Omental fat pad (tissue), 4 donors: ENCODE measurements at places on chromosomes 2 and 18.

DNA sequence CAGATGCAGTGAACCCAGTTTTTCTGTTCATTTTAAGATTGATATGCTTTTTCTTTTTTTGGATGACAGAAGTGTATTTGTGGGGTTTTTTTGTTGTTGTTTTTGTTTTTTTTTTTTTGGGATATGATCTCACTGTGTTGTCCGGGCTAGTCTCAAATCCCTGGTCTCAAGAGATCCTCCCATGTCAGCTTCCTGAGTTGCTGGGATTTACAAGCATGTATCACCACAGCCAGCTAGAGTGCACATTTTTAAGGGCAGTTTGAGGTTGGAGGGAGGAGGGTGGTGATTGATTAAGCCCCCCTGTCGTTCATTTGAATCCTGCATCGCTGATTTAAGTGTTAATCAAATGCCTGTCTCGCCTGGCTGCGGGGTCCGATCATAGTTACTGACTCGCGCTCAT lies 189.1 kb downstream of the GBX2 start:
- DNase-seq, result no peak

DNA sequence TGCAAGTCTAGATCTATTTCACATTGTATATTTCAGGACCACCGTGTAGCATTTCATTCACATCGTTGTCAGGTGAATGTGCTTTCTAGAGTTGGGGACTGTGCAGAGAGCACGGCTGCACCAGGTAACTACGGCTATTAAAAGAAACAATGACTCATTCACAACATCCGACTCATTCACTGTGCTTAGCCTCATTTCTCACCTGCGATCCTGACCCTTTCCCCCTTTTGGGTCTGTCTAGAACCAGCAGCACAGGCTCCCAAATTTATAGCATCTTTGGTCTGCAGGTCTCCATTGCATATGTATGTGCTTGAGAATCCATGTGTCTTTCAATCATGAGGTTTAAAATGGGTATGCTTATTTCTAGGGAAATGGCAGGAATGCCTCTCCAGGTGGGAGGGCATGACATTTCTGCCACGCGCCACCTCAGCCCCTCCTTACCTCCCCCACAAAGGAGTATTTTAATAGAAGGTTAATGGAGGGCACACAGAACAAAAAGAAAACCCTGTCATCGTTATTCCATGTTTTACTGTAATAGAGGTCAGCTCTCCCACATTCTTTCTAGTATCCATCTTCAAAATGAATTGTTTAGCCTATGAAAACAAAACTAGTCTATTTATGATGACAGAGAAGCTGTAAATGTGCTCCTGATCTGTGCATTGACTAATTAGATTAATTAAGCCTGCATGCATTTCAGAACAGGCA lies 246.7 kb upstream of the EPHA4 start:
- no peak for DNase-seq

DNA sequence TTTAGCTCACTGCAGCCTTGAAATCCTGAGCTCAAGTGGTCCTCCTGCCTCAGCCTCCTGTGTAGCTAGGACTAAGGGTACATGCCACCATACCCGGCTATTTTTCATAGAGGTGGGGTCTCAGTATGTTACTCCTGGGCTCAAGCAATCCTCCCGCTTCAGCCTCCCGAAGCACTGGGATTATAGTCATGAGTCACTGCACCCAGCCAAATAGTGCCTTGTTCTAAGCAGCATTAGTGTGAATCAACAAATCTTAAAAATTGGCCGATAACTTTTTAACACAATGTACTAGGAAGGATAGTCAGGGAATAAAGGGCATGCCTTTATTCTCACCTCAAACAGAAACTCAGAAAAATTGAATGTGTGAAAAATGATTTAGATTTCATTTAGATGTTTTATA lies 51.6 kb downstream of the XRCC5 start:
- no peak for DNase-seq

DNA sequence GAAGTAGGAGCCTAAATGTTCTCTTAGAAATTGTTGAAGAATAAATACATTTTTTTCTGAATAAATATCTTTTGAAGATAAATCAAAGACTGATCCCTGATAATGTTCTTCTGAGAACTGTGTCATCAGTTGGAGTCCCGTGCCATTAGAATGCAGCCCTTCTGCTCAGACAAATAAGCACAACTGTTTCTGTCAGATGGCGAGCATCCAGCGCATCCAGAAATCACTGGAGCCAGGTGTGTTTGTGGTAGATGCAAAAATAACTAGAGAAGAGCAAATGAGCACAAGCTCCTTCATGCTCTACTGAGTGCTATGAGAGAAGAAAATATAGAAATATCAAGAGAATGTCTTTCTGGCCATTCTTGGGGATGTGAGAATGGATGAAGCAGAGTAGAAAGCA lies 573.7 kb downstream of the THSD7B start:
- no peak for DNase-seq

DNA sequence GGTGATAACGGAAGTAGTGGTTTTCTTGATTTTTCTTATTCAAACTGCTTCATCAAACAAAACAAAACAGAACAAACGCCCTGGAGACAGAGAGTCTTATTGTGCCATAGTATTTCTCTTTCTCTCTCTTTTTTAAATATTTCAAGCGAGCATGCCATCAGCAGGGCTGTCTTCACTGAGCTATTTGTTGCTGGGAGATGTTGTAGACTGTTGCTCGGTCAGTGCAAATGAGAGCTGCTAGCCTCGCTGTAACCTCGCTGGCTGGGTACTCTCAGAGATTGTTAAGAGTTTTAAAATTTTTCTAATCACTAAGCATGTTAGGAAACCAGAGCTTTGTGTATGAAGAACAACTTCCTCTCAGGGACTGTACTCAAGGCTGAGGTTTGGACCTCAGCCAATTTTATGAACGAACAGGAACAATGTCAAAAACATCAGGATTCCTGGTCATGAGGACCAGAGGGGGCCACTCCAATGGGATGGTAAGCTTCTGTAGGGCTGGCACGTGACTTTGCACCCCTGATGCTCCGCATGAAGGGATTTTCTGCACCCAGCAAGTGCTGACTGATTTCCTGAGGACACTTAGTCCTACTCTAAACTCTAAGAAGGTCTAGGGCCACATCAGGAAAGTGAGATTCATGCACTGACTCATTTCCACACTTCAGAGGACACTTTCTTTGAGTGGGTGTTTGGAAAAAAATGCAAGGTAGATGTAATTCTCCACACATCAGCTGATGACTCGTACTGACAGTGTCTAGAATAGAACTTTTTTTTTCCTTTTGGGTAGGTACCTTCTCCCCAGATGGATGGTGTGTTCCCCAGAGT lies 59.8 kb upstream of the IL1R1 start:
- DNase-seq, result no peak

DNA sequence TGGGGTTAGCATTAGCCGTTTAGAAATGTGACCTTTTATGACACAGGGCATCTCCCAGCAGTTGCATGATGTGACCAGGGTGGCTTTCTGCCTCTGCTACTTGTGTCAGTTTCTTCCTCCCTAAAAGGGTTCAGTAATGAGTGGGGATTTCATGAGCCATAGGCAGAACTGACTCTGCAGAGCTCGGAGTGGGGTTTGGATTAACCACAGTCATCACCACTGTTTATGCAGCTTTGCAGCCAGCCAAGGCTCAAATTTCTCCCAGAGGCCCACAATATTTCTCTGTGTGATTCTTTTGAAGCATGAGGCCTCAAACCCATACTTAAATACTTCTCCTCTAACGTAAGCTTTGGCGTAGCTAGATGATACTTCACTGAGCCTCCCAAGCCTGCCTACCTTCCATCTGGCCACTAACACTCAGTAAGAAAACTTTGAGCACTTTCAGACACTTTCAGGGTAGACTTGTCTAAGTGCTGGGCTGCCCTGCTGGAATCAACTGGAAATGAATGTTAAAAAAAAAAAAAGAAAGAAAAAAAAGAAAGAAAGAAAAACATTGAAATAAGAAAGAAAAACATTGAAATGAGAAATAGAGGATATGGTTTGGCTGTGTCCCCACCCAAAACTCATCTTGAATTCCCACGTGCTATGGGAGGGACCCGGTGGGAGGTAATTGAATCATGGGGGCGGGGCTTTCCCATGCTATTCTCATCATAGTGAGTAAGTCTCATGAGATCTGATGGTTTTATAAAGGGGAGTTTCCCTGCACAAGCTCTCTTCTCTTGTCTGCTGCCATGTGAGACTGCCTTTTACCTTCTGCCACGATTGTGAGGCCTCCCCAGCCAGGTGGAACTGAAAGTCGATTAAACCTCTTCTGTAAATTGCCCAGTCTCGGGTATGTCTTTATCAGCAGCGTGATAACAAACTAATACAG lies 11.5 kb upstream of the LAPTM4A start:
- no peak for DNase-seq

- no peak for DNase-seq
Observed at GRCh38 chr2:212815453-212815852, 276.9 kb upstream of the ERBB4 start.

GRCh38 chr18:45462179-45462578 lies 153.1 kb upstream of the SLC14A2 start:
- DNase-seq, result no peak

DNA sequence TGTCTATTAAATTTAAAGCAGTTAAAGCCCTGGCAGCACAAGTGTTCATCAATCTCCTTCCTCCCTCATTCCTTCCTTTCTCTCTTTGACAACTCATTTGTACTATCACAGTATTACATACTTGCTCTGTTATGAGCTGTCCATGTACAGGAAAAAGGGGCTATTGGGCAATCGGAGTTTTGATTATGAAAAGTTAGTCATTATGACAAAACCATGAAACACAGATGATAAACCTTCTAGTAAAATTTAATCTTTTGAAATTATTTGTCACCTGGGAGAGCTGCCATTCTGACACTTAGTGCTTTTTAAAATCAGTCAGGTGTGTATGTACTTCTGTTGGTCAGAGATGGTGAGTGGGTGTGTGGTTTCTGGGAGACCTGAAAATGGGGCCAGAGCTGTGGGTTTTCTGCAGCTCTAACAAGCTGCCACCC lies 39.4 kb downstream of the MAP4K4 start:
- no peak for DNase-seq

- DNase-seq, result no peak
Observed at GRCh38 chr2:38574278-38574677, 28.4 kb downstream of the HNRNPLL start.

- DNase-seq, result no peak
Observed at GRCh38 chr2:212596276-212596675, 57.7 kb upstream of the ERBB4 start.

- DNase-seq, result no peak
Observed at GRCh38 chr2:68234405-68234804, 17.9 kb downstream of the PPP3R1 start.

GRCh38 chr2:236073246-236073645 lies 94.9 kb downstream of the GBX2 start:
- DNase-seq, result no peak
